ENCODE measurements at places on chromosomes 2 and 18.

DNA sequence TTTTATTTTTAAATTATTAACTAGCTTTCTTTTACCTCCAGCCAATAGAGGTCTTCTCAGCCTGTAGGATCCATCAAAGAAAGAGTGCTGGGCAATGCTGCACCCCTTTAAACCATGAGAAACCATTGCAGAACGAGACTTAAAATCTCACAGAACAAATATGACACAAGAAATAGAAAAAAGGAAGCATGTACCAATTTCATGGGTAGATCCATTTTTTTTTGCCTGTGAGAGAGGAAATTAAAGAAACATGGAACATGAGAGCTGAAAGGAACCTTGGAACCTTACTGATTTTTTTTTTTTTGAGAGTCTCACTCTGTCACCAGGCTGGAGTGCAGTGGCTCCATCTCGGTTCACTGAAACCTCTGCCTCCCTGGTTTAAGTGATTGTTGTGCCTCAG lies 14.0 kb downstream of the HRH4 start:
- DNase-seq = no peak

GRCh38 chr2:164593541-164593940 lies 27.7 kb downstream of the GRB14 start:
- no peak for DNase-seq

DNA sequence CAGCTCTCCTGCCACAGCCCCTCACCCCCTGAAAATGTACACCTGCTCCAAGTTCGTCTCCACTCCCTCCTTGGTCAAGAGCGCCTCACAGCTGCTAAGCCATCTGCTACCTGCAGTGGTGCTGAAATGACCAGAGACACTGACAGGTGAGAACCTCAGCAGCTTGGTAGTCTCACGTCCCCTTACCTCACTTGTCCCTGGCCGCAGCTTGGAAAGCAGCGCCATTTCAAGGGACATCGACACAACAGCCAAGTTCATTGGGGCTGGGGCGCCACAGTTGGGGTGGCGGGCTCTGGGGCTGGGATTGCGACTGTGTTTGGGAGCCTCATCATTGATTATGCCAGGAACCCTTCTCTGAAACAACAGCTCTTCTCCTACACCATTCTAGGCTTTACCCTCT lies 47.5 kb downstream of the ANKRD44 start:
- no peak for DNase-seq

- no peak for DNase-seq
These were observed 98.8 kb upstream of the EML6 start for GRCh38 chr2:54624591-54625071.

- DNase-seq = no peak
These were observed 21.1 kb downstream of the PROC start for GRCh38 chr2:127439343-127439742.

DNA sequence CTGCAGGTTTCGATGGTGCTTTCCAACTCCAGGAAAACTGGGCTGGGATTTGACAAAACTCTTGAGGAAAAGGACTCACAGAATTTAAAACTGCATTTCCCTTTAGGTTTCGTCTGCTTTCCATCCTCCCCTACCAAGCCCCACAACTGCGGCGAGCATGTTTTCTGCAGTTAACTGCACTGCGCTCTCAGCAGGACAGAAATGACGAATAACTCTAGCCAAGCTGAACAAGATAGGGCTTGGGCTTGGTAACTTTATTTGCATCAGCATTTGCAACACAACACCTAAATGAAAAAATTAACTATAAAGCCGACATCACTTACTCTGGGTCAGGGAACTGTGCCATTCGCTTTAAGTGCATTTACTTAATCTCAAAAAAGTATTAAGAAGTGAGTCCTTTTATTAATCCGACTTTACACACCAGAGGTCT lies 669 bp upstream of the PIKFYVE start:
- DNase-seq = peak; percentile 44

DNA sequence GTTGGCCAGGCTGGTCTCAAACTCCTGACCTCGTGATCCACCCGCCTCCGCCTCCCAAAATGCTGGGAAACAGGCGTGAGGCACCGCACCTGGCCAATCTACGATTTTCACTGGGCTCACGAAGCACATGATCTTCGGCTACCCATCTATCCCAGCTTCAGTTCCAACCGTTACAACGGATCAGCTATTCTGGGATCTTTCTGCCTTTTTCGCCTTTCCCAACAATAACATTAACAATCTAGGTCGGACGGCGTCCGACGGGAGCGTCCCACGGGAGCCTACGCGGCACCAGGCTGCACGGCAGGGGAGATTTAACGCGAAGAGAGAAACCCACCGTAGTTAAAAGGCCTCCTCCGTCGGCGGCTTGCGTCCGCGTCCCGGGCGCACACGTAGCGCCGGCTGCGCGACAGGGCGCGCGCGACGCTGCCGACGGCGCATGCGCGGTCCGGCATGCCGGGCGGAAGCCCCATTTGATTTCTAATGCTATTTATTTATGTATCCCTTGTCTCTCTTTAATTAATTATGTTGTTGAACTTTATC lies at the start of gene MSL3B:
TSS of gene MSL3B (minus strand) at position 394 of the 540 bp plus-strand sequence.
- peak; percentile 57 for DNase-seq

- DNase-seq = peak; percentile 77
These were observed 116.8 kb upstream of the SERPINE2 start for GRCh38 chr2:224155896-224156295.

GRCh38 chr2:28134262-28134812 lies 243.8 kb downstream of the BABAM2 start:
- DNase-seq = no peak

DNA sequence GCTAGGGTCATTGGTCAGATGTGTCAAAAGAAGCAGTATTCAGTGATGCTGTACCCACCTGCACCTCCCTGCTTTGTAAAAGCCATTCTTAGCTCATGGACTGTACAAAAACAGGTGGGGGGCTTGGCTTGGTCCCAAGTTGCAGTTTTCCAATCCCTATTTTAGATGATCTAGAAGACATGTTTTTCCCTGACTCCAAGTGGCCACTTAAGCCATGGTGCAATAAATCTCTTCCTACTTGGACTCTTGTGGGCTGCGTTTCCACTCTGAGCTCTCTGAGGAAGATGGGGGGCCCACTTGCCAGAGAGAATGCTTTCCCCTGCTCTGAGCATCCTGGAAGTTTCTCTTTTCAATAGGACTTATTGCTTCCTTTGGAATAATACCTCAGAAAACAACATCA lies 57.0 kb upstream of the SPP2 start:
- no peak for DNase-seq

- no peak for DNase-seq
These were observed 5.8 kb downstream of the FHOD3 start for GRCh38 chr18:36303211-36303844.

- no peak for DNase-seq
These were observed 133.9 kb downstream of the ATP9B start for GRCh38 chr18:79203017-79203605.

GRCh38 chr2:63118821-63119220 lies 68.2 kb downstream of the OTX1 start:
- DNase-seq = no peak

GRCh38 chr2:48344441-48344756 lies 185.6 kb upstream of the STON1 start:
- no peak for DNase-seq

GRCh38 chr18:57278933-57279332 lies 73.4 kb upstream of the ST8SIA3 start:
- DNase-seq = no peak

- peak; percentile 25 for DNase-seq
These were observed 630 bp downstream of the PPM1G start for GRCh38 chr2:27408601-27409320.

GRCh38 chr2:1557467-1557820 lies 144.2 kb downstream of the TPO start:
- no peak for DNase-seq

GRCh38 chr2:119697290-119698020 lies 18.5 kb downstream of the TMEM177 start:
- no peak for DNase-seq

- no peak for DNase-seq
These were observed 1.2 kb downstream of the FBXO41 start for GRCh38 chr2:73282924-73283544.

GRCh38 chr2:43927442-43927841 lies 68.3 kb downstream of the LRPPRC start:
- no peak for DNase-seq

GRCh38 chr2:26737221-26737620 lies 26.9 kb upstream of the SLC35F6 start:
- no peak for DNase-seq

DNA sequence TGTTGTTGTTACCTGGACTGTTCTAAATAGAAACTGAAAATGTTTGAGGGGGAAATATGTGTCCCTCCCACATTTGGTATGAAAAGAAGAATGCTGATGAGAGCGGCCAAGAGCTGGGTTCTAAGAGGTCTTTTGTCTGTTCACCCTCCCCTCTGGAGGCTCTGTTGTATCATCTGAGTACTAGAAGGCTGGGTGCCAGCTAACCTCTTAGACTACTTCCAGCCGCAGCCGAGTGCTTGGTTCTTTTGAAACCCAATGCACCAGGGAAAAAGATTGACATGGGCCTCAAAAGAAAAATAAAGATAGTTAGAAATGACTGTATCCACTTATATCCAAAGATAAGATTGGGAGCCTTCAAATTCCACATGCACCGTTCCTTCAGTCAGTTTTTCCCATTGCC lies 255.9 kb downstream of the TXNL1 start:
- DNase-seq = no peak

- DNase-seq = no peak
These were observed 155.1 kb downstream of the ACTR3 start for GRCh38 chr2:114044985-114045384.

DNA sequence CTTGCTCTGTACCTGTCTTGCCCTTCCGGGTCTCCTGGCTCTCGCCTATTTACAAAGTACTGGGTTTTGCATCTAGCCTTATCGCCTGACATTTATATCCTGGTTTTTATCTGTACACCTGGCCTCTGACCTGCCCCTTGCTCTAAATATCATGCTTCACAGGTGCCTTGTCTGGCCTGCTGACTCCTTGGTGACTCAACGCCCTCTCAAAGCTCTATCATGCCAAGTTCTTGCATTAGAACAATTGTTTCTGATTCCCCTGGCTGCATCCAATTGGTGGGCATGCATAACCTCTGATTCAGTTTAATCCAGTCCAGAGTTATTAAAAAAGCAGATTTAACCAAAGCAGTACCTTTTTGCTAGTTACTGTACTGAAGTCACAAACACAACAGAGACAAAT lies 113.9 kb upstream of the CCDC68 start:
- DNase-seq = no peak

- DNase-seq = peak; percentile 29
These were observed 81.5 kb upstream of the LDLRAD4 start for GRCh38 chr18:13136904-13137669.

DNA sequence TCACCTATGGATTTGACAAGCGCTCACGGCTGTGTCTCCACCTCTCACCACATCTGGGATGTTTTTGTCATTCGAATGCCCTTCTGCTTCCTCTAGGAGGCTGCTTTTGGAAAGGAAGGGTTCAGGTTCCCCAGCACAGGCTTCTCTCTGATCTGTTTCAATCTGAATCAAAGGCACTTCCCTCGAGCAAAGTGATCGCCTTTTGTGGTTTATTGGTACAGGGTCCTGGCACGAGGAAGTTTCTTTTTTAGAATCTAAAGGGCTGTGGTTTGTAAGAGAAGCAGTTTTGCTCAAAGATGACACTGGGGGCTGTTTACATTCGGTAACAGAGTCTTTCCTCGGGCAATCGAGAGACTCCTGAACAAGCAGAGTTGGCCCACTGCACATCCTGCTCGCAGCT lies 145.0 kb downstream of the DAW1 start:
- no peak for DNase-seq

DNA sequence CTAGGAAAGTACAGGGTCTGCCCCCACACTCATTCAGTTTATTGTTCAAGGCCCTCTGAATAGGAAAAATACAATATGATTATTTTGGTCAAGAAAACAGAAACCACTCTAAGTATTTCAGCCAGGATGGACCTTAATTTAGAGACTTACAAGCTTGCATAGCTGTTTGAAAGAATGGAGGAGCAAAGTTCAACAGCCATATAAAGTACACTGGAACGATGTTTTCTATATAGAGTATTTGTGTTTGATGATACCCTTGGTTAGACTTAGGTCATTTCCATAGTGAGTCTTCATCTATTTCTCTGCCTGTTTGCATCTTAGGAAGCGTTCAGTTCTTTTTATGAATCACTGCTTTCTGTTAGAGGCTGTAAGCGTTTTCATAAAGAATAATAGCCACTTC lies 366.2 kb downstream of the NUP35 start:
- DNase-seq = no peak

DNA sequence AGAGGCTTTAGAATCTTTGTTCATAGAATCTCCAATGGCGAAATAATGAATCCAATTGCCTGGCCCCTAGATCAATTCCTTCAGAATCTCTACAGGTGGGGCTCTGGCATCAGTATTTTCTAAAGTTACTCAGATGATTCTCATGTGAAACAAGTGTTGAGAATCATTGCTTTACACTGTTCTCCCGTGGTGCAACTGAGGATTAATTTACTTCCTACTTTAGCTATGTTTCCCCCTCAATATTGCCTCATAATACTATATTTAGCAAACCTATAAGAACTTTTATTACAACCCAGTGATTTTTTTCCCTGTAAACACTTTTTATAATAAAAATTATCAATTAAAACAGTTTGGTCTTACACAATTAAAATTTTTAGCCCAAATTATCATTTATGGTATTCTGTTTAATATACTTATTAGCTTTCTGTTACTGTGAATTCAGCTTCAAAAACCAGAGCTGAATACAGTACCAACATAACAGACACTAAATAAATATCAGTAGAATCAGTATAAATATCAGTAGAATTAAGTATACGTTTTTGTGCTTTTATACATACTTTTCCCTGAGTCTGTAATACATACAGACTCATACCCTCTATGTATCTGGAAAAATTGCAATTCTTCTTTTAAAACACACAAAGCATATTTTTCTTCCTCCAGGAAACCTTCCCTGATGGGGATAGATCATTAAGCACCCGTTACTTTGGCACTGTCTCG lies 20.8 kb downstream of the SLC38A11 start:
- DNase-seq = no peak

DNA sequence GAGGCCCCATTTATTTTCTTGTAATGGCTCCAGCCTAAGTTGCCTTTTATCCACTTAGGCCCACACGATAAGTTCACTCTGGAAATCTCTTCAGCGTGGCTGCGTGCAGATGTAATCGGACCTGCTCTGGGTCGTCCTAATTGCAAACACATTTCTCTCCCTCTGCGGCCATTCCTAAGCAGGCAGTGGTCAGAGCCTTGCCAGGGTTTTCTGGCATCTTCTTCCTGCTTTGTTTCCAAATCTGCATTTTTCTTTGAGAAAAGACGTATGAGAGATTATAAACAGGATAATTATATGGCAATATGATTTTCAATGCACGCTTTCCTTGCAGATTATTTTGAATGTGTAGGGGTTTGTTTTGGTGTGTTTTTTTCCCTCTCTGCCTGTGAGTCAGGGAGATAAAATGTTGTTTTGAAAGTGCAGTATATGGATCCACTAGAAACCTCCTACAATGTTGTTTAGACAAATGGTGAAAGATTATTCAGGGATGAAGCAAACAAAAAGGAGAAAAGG lies 239.4 kb upstream of the TANK start:
- peak; percentile 98 for DNase-seq
